Stimulated activated CD8-positive, alpha-beta memory T cell treated with anti-CD3 and anti-CD28 coated beads, Interleukin-12 subunit alpha, Interleukin-12 subunit beta, amount 100 ng/mL, for 1 hour (primary cell): ENCODE measurements at places on chromosomes 7 and 10.

DNA sequence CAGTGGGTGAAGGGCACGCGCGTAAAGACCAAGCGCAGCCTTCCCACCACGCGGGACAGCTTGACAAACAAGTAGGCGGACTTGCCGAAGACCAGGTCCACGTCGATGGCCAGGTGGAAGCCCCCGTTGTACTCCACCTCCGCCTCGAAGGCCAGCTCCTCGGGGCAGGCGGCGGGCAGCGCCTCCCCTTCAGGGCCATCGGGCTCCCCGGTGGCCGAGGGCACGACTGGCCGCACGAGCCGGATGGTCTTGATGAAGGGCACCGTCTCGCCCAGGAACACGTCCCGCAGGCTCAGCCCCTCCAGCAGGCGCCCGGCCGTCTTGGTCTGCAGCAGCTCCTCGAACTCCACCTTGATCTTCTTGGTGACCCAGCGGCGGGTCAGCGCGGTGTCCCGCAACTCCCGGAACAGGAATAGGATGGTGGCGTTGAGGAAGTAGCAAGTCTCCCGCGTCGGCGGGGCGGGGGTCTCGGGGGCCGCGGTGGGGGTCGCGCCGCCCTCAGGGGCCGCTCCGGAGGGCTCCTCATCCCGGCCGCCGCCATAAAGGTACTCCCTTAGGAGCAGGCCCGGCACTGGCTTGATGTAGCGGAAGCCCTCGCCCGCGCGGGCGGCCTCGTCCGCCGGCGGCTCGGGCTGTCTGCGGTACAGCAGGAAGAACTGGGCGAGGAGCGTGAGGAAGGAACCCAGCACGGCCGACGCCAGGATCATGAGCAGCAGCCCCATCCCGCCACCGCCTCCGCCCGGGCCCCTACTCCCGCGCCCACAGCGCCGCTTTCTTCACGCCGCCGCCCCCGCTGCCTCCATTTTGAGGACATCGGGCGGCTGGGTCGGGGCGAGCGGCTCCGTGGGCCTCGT, 507 bp downstream of the PDZD8 start:
- DNase-seq, result no peak

- no peak for DNase-seq
Measured at GRCh38 chr7:155313096-155313495, 15.4 kb downstream of the INSIG1 start.

GRCh38 chr10:63899673-63900300, 378.6 kb downstream of the REEP3 start:
- DNase-seq, result no peak

GRCh38 chr10:71218046-71218650, 5.8 kb downstream of the UNC5B start:
- DNase-seq, result no peak

DNA sequence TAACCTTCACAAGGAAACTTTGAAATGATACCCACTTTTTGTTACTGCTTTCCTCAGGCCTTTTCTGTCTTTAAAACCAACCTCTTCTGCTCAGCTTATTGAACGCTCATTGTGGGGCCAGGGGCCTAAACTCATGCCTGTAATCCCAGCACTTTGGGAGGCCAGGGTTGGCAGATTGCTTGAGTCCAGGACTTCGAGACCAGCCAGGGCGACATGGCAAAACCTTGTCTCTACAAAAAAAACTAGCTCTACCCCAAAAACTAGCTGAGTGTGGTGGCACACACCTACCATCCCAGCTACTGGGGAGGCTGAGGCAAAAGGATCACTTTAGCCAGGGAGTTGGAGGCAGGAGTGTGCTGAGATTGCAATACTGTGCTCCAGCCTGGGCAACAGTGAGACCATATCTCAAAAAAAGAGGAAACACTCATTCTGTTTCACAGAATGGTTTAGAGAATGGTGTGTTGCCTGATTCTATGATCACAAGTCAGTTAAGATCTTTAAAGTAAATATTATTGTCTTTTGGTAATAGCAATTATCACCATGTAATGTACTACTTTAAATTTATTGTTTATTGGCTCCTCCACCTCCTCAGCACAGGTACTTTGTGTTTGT, 51.1 kb downstream of the KCTD7 start:
- DNase-seq, result no peak

DNA sequence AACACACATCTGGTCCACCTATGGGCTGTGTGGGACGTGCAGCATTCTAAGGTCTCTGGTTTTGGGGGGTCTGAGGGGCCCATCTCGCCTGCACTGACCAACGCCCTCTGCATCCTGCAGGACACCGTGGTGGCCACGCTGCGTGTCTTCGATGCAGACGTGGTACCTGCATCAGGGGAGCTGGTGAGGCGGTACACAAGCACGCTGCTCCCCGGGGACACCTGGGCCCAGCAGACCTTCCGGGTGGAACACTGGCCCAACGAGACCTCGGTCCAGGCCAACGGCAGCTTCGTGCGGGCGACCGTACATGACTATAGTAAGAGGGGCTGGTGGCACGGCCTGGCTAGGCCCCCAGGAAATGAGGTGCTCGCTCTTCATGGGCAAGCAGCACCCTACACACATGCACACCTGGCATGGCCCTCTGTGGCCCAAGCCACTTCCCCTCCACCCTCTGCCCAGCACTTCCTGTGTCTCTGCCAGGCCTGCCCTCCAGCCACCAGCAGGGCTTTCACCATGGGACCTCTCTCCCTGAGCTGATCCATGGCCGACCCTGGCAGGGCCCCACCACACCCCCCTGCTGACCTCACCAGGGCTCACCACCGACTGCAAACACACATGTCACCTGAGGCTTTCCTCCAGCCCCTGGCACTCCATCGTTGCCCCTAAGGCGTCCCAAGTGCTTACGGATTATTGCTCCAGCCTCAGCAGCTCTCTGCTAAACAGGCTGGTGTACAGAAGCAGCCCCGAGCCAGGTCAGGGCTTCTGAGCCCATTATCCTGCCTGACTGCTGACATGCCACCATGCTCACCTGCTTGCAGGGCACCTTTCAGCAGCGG, 29.6 kb downstream of the RET start:
- DNase-seq, result no peak

GRCh38 chr10:17138460-17139042, 8.9 kb upstream of the CUBN start:
- no peak for DNase-seq

DNA sequence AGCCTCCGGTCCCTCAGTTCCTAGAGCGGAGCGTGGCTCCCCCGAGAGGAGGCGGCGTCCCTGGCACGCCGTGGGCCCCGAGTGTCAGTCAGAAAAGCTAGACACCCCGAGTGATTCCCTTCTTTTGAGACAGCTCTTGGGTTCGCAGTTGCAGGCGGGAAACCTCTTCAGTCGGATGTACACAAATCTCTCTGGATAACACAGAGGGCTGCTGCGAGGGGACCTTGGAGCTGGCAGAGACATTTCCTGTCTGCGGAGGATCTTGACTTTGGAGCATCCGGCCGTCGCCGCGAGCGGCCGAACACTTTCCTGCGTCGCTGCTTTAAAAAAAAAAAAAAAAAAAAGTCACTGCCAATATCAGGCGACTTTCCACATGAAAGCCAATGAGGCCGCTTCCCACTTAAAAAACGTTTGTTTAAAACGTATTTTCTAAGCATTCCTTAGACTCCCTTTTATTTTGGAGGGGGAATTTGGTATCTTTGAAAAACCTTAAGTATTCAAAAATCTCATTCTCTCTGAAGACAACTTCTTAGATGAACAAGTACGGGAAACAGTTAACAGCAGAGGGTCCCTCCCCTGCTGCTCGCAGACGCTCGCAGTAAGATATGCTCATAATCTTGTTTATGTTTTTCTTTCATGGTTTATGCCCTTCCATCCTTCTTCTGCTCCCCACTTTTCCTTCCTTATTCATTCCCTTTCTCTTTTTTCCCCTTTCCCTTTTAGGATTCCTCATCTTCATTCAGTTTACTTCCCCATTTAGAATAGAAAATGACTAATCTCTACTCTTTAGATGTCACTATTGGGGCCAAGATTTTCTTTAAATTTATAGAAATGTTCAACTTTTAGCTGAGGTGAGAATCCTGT, 10.0 kb downstream of the HHEX start:
- no peak for DNase-seq
